Nucleus accumbens (tissue), 56 donors: ENCODE measurements at places on chromosomes 16 and 17.
A peak's percentile ranks its signal among the peaks of the same experiment; 100 is the strongest.

GRCh38 chr17:74877592-74878548 lies 5.1 kb upstream of the FDXR start:
- DNase-seq = no peak

DNA sequence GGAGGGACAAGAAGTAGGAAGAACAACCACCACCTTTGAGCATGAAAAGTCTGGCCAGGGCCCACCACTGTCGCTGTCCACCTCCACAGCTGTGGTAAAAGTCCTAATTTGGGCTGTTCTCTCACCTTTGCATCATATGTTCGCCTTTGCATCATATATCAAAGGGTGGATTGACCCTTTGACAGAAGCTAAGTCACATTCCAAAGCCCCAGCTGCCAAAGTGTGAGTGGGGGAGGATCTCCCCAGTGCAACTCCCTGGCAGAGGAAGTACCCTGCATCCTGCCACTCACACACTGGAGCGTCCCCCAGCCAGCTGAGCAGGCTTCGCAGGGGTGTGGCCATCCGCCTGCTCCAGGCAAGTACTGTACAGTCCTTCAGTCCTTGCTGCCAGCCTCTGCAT lies 12.7 kb upstream of the SPECC1 start:
- DNase-seq = no peak

DNA sequence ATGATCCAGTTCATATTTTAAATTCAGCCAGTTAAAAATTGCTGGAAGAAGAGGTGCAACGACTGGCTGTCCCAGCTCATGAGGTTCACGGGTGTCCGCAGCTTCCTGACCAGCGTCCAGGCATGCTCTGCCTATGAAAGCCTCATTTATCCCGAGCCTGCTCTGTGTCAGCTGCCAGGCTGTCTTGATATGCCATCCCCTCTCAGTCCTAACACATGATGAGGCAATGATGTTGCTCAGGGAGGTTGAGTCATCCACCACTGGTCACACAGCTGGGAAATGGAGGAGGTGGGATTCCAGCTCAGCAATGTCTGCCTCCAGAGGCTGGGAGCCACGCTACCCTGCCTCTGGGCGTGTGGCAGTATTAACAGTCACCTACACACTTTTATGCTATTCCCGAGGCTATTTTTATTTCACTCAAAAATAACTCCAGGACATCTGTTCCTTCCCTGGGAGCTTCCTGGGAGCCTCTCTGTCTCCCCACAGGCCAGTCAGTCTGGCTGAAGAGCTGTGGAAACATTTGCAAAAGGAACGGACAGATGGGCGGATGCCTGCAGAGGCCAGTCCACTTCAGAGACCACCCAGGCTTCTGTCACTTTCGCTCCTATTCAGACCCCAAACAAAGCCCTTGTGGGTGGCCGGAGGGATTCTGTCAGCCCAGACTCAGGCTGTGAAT lies 22.5 kb downstream of the RAB11FIP4 start:
- DNase-seq = peak; percentile 44

DNA sequence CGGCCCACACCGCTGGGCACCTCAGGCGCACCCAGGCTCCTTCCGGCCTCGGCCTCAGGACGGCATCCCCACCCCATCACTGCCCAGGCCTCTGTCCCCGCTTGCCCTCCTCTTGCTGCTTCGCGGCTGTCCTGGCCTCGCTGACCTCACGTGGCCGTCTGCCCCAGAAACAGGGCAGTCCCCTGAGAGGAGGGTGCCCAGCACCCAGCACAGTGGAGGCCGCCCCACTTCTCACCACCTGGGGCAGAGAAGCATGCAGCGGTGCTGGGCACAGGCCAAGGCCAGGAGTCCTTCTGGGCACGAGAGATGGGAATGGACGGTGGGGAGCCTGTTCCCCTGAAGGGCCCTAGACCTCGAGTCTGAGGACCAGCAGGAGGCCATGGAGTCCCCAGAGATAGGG lies 8.9 kb downstream of the HAGH start:
- no peak for DNase-seq

DNA sequence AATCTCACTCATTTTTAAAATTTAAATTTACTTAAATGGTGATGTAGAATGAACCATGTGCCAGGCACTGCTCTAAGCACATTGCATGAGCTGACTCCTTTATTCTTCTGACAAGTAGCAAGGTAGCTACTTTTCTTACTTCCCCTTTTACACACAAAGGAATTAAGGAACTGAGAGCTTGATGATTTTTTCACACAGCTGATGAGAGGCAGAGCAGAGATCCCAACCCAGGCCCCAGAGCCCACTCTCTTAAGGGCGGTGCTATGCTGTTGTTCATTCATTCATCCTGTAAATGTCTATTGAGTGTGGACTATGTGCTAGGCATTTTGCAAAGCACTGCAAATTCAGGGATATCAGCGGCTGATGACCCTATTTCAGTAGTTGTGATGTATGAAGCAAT lies 17.9 kb downstream of the SEC14L5 start:
- DNase-seq = no peak

- no peak for DNase-seq
Observed at GRCh38 chr17:2952174-2952845, 111.1 kb downstream of the OR1D5 start.

DNA sequence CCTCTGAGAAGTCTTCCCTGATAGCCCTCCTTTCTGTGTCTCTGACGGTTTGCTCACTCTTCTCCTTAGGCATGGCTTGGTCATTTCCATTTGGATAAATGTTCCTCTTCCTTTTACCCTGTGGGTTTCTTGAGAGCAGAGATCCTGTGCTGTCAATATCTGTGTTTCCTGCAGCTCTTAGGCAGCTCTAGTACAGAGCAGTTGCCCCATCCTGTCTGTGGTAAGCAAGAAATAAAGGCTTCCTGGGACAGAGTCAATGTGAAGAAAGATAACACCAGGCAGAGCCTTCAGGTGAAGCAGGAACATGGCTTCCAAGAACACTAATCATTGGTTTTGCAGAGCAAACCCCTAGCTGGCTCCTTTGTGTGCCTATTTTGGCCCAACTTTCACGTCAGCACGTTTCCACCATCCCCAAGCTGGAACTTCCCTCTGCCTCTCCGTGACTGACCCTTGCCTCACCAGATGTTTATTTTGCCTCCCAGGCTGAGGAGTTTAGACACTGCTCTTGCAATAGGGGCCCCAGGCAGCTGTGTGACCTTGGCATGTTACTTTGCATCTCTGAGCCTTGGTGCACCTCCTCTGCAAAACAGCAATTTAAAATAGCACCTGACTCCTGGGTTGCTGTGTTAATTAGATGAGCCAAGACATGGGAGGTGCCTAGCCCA lies 49.6 kb upstream of the SIAH1 start:
- DNase-seq = peak; percentile 4

GRCh38 chr16:74297145-74297665 lies 591 bp downstream of the PSMD7 start:
- no peak for DNase-seq

DNA sequence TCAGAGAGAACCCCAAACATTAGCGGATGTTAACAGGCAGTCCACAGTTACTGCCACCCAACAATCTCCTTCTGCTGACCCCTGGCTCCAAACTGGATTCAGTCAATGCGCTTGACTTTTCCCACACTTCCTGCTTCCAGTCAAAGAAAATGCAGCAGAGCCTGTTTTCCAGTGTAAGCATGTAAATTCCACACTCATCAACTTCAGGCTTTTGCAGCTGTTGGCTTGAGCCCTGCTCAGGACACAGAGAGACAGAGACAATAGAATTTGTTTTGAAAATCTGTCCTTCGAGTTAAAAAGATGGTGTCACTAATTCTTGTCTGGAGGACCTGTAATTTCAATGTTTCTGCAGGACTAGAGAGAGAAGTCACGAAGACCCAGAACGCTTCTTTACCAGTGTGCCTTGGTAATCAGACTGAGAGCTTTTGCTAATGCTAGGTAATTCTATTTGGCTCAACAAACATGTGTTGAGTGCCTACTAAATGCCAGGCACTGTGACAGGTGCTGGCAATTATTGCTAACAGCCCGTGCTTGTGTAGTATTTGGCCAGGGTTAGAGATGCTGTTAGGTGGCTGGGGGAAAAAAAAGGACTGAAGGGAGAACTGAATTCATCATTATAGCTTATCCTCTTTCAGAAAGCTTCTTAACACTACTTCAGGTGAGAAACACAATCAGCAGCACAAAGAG lies 32.5 kb downstream of the HOXB1 start:
- DNase-seq = no peak

DNA sequence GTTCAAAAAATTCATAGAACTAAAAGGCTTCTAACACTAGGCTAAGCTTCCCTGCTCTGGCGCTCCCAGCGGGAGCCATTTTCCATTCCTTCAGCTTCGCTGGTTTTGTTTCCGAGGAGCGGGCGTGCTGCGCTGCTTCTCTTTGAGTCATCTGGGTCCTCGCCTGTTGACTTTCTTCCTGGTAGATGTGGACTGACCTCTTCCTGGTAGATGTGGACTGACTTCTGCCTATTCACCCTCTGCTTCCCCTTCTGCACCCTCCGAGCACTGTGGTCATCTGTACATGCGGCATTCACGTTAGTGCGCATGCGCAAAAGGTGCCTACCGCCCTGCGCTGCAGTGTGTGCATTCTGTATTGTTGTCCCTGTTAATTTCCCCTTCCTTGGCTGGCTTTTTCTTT lies 40.8 kb upstream of the SEC14L1 start:
- no peak for DNase-seq

GRCh38 chr16:78289844-78290277 lies 190.4 kb downstream of the WWOX start:
- DNase-seq = no peak

- no peak for DNase-seq
Observed at GRCh38 chr16:13829697-13830299, 90.2 kb upstream of the ERCC4 start.

- no peak for DNase-seq
Observed at GRCh38 chr16:58038219-58038641, 12.7 kb downstream of the MMP15 start.

DNA sequence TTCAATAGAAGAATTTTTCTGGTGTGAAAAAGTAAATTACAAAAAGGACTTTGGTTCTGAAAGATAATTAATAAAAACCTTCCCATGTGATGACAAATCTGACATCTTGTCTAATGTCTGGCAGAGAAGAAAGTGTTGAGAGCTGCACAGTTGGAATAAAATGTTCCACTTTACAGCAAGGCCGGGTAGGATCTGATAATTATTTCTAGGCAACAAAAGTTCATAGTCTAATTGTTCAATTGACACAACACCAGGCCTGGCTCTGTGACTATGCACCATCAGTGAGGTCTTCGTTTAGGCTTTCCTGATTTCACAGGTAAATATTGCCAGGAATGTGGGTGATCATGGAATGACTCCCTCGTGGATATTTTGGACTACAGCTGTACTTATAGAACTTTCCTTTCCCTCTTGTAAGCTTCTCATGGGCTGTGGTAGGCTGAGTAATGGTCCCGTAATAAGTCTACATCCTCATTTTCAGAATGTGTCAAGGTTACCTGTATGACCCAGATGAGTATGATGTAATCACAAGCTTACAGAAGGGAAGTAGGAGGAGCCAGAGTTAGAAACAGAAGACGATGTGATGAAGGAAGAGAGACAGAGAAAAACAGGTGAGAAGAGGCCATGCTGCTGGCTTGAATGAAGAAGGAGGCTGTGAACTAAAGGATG lies 217.0 kb downstream of the CDH13 start:
- DNase-seq = no peak

DNA sequence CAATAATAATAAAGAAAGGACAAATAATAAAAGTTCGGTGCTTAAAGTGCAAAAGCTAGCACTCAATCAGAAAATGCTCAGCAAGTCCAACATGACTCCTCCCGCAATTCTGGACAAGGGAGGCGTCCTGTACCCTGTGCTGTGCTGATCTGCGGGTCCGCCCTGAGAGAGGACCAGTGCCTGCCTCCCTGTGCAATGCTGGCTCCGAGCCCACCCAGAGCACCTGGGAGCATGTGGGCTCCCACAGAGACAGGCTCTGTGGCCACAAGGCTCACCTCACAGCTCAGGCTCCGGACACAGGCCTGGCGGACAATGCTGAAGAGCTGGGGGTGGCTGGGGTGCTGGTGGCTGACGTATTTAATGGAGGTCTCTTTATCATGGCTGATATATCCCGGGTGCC lies 11.1 kb downstream of the FLCN start:
- DNase-seq = no peak

DNA sequence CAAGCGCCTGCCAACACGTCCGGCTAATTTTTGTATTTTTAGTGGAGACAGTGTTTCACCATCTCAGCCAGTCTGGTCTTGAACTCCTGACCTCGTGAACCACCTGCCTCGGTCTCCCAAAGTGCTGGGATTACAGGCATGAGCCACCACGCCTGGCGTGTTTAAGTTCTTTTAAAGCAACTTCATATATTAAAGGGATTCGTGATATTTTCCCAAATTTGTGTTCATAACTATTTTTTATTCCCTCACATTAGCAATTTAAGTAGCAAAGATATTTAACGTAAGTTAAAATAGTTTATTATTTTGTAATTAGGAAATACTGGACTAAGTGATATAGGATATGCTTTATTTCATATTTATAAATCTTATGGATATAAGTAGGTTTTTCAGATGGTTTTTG lies 4.2 kb downstream of the SPG7 start:
- no peak for DNase-seq

- DNase-seq = no peak
Observed at GRCh38 chr17:80030730-80031410, 4.8 kb downstream of the TBC1D16 start.

DNA sequence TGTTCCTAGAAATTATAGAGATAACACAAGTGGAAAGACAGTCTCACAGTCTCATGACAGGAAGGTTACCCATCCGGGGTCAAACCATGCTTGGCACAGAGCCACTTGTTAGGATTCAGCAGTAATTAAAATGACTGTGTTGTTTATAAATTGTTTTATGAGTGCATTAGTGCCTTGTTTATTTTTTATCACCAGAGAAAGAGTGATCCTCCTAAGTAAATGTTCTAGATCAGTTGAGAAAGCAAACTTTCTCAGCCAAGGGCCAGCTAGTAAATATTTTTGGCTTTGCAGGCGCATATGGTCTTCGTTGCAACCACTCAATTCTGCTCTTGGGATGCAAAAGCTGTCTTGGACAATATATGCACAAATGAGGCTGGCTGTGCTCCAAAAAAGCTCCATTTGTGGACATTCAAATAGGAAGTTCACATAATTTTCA lies 253.9 kb upstream of the CACNG5 start:
- DNase-seq = no peak

- no peak for DNase-seq
Observed at GRCh38 chr17:81891303-81891552, 158 bp downstream of the ALYREF start.

DNA sequence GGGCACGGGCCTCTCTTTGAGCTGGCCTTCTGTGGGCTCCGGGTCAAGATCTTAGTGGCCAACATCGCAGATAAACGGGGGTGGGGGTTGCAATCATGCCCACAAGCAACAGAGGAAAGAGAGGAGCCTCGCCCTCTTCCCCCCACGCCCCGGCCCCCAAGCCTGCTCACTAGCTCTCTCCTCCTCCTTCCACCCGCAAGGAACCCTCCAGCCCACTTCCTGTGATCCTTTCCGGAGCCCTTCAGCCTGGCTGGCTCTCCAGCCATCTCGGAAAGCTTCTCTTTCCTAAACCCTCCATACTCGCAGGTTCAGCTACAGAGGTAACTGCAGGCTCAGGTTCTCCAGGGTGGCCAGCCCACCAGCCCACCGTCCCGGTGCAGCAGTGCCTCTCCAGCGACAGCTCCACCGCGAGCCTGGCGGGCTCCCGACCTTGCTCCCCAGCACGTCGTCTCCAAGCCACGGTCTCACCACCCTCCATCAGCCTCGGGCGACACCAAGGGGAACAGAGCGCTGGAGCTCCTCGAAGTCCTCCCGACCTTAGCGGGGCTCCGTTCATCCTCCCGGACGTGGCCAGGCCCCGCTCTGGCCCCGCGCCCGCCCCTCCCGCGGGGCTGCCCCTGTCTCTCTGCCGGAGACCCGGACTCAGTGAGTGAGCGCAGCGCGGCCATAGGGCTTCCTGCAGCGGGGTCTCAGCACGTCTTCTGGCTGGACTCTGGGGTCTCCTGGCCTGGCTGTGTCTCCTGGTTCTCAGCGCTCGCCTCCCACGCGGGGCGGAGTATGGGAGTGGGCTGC lies 12.9 kb upstream of the ODF4 start:
- no peak for DNase-seq
